ENCODE measurements at places on chromosomes 3 and 15. TPM values are rescaled to one million over a fixed set of nuclear protein-coding genes. Genes with fewer than 3 reads are reported as not detected.

DNA sequence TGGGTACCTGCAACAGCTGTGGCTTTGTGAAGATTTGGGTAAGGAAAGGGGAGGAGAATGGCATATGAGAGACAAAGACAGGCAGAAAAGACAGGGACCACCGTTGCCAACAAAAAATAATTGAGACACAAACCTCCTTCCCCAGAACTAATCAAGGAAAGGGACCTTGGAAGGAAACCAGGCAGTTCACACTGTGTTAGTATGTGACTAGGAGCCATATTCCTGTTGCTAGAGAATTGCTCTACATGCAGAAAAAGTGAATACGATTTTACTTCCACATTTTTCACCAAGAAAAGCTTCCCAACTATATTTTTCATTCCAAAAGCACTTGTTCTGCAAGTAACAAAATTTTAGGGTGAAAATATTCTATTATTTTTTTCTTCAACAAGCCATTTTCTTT, 393.7 kb upstream of the ADAMTS9 start:
- no peak for DNase-seq

- no peak for DNase-seq
Observed at GRCh38 chr15:66912001-66912400, 153.4 kb upstream of the SMAD3 start.

- DNase-seq, result no peak
Observed at GRCh38 chr3:85846940-85847339, 888.2 kb downstream of the CADM2 start.

GRCh38 chr3:116083683-116084082, 361.6 kb downstream of the LSAMP start:
- DNase-seq, result no peak

- DNase-seq, result no peak
Observed at GRCh38 chr3:37210230-37210629, 35.8 kb upstream of the LRRFIP2 start.

GRCh38 chr15:89495638-89496145, 691 bp downstream of the RHCG start:
- DNase-seq, result no peak

DNA sequence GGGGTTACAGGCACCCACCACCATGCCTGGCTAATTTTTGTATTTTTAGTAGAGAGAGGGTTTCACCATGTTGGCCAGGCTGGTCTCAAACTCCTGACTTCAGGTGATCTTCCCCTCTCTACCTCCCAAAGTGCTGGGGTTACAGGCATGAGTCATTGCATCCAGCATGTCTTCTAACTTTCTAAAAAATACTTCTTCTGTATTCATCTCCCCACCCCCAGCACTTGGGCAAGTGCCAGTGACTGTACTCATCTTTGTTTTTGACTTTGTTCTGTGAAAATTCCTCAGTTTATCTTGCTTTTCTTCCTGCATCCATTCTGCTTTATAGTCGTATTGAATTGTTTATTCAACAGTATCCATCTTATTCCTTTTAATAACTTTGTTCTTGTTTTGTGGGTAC, 47.6 kb downstream of the ARIH1 start:
- DNase-seq, result no peak

GRCh38 chr3:172177803-172178316, 138.5 kb downstream of the FNDC3B start:
- DNase-seq, result no peak

DNA sequence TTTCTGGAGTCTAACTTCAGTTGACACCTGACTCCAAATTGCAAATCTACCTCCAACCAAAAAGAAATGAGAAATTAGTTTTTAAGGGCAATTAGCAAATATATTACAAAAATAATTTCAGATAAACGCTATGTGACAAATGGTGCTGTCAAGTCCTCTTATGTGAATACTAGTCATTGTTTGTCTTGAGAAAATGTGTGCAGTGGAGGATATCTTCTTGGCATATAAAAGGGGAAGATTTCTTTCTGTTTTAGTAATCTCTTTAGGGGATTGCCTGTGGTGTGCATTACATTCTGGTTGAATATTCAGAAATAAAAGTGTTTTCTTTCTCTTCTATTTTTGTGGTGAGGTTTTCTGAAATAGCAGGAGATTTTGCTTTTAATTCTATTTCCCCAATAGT, 3.0 kb upstream of the GCSAM start:
- DNase-seq, result no peak

DNA sequence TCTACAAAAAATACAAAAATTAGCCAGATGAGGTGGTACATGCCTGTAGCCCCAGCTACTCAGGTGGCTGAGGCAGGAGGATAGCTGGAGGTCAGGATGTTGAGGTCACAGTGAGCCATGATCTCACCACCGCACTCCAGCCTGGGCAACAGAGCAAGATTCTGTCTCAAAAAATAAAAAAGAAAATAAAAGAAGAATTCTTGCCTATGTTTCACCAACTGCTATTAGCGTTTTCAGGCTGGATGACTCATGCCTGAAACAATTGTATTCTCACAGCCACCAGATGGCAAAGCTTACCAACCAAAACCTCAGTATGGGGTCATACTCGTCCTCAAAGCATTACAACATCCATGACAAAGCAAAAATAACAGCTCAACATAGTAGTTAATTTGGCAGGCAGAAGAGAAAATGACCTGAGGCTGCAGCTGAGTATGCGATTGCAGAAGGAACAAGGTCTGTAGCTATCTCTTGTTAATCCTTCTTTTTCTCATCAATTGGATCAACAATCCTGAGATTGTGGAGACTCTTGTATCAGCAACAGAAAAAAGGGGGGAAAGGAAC, 52.2 kb downstream of the TP53BP1 start:
- DNase-seq, result no peak

DNA sequence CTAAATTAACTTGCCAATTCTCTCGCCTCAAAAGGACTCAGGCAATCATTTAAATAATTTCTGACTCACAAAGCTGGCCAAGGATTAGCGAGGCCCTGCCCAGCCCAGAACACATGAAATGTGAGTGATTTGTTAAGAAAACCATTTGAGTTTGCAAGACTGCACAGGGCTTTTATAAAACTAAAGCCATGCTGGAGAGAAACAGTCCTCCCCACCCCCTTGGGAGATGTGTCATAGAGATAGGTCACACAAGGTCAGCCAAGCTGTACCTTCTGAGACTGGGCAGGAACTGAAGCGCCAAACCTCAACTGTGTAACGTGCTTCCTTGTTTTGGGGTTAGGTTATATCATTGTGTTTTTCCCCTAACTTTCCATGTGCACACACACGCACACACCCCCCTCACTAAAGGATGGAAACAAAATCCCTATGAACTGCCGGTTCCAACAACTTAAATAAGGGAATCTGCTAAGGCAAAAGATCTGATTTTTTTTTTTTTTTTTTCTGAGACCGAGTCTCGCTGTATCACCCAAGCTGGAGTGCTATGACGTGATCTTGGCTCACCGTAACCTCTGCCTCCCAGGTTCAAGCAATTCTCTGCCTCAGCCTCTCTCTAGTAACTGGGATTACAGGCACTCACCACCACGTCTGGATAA, 8.1 kb downstream of the SPATA12 start:
- DNase-seq, result no peak

DNA sequence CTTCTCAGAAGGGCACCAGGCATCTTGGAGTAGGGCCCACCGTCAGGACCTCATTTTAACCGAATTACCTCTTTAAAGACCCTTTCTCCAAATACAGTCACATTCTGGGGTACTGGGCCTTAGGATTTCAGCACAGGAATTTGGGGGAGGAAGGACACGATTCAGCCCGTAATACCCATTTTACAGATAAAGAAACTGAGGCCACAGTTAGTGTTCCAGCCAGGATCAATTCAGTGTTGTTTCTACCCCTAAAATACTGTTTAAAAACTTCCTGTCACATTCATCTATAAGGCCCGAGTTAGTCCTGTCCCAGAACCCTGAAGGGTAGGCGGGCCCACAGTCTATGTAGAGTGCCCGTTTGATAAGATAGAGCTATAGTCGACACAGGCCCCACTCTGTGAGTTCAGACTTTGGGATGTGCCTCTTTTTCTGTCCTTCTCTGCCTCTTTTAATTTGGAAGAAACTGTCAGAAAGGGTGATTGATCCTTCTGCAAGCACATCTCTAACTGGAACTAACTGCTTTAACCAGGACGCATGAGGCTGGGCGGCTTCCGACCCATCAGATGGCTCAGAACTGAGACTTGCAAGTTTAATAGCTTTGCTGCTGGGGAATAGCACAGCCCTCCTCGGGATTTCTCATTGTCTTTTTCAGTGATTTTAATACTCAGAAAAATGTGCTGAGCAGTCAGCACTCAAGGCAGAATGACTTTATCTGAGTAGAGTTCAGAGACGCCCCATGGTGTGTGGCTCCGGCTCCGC, 19.5 kb downstream of the BFSP2 start:
- DNase-seq, result no peak

GRCh38 chr3:108437439-108437838, 73.0 kb downstream of the MYH15 start:
- DNase-seq, result no peak

DNA sequence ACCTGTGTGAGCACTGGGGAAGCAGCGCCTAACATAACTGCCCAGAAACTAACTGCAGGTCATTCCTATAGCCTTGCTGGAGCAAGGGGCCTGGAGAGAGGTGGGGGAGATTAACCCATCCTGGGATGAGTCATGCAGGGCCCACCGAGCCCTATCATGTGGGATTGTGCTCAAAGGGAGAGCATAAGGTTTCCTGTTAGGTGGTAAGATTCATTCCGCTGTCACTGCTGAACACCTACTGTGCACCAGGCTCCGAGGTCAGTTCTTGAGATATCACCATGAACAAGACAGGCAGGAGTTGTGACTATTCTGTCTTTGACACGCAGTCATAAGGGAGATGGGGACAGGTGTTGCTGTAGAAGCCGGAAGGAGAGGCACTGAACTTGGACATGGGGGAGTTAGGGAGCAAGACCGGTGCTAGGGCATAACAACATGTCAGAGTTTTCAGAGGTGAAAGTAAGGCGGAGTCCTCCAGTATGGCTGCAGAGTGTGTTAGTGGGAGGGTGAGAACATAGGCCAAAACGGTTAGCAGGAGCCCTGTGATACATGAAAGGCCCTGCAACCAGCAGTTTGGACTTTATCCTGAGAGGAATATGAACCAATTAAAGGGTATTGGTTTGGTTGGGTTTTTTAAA, 2.4 kb downstream of the SLC25A38 start:
- no peak for DNase-seq

- DNase-seq, result no peak
Observed at GRCh38 chr3:89867286-89867685, 759.9 kb downstream of the EPHA3 start.

- no peak for DNase-seq
Observed at GRCh38 chr15:47506329-47507100, 210.8 kb upstream of the SEMA6D start.

GRCh38 chr3:153171918-153172317, 9.9 kb downstream of the RAP2B start:
- no peak for DNase-seq

DNA sequence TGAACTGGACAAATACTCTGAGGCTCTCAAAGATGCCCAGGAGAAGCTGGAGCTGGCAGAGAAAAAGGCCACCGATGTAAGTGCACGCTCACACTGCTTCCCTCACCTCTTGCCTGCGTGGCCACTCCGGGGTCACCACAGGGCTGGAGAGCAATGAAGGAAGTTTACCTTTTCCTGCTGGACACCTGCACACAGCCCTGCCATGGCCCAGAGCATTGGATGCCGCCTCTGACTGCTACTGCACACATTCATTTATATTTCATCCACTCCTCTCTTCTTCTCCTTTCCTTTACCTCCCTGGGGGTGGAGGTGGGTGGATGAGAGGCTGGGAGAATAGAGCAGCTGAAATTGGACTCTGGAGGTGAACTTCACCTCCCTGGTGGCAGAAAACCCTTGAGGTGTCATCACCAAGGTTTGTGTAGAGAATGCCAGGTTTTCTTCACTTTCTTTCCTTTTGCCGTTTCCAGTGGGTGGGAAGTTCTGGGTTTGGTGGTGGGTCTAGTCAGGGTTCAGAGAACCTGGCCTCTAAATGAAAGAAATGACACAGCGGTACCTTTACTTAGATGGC, 1.6 kb downstream of the TPM1 start:
- no peak for DNase-seq

DNA sequence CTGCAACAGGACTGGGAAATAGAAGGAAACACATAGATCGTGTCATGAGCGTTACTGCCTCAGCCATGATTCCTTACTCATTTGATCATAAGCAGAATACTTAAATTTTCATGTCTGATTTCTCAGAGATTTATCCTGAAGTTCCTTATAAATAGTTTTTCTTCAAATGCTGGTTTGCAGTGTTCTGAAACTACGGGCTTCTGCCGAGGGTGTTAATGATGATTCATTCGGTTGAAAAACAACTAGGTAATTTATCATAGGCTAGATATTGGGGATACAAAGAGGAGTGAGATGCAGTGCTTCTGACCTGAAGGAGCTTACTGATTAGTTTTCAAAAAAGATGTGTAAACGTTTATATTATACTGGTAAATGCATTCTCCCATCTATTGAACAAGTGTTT, 428.9 kb downstream of the NLGN1 start:
- no peak for DNase-seq

DNA sequence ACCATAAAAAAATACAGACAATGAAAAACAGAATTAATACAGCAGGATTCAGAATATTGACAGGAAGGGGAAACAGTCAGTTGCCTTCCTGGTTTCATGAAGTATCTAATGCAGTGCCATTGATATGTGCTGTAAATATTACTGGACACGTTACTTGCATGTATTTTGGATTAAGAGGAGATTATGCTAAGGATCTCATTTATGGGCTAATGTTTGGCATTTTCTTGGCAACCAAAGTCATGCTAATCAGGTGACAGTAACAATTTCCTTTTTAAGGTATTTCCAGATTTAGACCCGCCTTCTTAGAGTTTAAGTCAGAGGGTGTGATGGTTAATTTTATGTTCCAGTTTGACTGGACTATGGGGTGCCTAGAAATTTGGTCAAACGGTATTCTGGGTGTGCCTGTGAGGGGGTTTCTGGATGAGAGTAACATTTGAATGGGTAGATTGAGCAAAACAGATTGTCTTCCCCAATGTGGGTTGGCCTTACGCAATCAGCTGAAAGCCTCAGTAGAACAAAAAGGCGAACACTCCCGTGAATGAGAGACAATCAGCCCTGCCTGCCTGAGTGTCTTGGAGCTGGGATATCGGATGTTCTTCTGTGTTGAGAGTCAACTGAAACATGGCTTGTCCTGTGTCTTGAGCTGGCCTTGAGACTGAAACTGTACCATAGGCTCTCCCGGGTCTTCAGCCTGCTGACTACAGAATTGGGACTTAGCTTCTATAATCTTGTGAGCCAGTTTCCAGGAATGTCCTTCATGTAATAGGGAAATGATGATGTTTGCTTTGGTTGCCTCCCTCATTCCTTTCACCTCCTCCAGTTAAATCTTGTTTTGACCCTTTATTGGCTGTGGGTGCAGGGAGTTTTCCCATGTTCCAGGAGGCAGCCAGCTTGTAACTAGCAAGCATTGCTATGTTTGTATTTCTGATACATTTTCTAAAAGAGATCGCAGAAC, 10.5 kb downstream of the SQOR start:
- no peak for DNase-seq

DNA sequence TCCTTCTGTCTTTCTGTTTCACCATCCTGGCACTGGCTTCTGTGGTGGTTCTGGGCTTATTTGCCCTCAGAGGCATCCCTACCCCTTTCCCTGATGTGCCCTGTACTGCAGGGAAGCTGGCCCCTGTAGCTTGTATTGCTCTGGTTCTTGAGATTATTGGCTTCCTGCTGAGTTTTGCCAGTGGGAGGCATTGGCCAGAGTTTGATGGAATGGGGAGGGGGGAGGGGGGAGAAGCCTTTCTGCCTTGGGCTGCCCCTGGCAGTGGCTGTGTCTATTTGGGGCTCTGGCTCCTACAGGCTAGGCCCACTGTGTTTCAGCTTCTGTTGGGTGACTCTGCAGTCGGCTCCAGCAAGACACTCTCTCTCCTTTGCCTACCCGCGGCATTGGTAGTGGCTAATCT, 41.6 kb upstream of the SEMA6D start:
- DNase-seq, result no peak

NOX5 gene
- not detected for total RNA-seq

BFSP2 gene
- not detected for total RNA-seq

CD80 gene
- not detected for total RNA-seq

ACTC1 gene
- 4.0 TPM for total RNA-seq
